ENCODE measurements at places on chromosomes 12 and 14.

GRCh38 chr14:71348394-71348793 lies 441.1 kb downstream of the PCNX1 start:
- no peak for DNase-seq

- DNase-seq, result no peak
Observed at GRCh38 chr12:83827860-83828259, 1084.7 kb downstream of the SLC6A15 start.

DNA sequence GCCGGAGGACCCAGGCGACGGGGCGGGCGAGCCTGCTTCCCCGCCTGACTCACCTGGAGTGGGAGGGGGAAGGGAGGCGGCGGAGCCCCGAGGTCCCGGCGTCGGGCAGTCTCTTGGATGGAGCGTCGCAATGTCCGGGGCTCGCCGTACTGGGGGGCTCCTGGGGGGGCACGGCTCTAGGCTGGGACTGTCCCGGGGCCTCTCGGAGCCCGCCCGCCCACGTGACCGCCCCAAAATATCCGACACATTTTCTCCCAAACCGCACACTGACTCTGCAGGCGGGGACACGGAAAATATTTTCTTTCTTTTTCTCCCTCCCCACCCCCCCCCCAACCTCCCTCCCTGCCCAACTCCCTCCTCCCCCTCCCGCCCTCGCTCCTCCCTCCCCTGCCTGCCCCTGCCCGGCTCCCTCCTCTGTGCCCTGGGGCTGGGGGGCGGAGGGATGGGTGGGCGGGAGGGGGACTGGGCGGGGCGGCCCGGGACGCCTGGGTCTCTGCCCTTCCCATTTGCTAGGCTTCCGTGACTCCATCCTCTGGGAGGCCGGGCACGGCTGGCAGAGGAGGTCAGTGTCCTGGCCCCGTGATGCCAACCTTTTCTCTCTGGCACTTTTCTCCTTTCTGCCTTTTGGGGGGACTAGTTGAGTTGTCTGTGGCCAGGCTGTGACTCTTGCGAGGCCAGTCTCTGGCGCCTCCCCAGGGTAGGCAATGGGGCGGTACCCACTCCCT lies at the start of gene RARG:
Gene RARG, minus strand, starts transcription at position 289 of the 725 bp plus-strand sequence. CDS start 4,664 bp downstream, outside the sequence.
- DNase-seq, result peak; percentile 76

GRCh38 chr12:68113644-68114043 lies 45.9 kb downstream of the IFNG start:
- DNase-seq, result peak; percentile 74

DNA sequence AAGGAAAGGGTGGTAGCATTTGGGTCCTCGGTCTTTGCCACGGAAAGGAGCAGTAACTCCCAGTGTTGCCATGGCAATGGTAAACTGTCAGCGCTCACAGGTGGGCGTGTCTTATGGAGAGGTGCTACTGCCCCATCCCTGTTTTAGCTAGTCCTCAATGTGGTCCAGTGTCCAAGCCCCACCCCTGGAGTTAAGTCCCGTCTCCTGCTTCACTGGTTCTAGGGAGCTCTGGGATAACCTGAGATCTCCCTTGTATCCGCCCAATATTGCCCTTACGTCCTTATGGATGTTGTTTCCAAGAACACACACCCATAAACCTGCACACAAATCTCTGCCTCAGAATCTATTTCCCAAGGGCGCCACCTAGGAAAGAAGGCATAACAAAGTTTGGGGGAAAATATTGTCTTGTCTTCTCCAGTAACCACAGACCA lies 64.2 kb downstream of the SPRING1 start:
- no peak for DNase-seq

GRCh38 chr14:102951034-102951433 lies 28.6 kb downstream of the AMN start:
- DNase-seq, result no peak

DNA sequence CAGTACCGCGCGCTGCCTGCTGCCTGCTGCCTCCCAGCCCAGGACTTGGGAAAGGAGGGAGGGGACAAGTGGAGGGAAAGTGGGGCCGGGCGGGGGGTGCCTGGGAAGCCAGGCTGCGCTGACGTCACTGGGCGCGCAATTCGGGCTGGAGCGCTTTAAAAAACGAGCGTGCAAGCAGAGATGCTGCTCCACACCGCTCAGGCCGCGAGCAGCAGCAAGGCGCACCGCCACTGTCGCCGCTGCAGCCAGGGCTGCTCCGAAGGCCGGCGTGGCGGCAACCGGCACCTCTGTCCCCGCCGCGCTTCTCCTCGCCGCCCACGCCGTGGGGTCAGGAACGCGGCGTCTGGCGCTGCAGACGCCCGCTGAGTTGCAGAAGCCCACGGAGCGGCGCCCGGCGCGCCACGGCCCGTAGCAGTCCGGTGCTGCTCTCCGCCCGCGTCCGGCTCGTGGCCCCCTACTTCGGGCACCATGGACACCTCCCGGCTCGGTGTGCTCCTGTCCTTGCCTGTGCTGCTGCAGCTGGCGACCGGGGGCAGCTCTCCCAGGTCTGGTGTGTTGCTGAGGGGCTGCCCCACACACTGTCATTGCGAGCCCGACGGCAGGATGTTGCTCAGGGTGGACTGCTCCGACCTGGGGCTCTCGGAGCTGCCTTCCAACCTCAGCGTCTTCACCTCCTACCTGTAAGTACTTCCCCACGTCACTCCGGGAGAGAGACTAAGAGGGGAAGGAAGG lies at the start of gene LGR5:
Gene LGR5, plus strand, starts transcription at position 186 of the 732 bp plus-strand sequence. Its CDS starts 283 bp downstream, at position 469.
- peak; percentile 43 for DNase-seq

GRCh38 chr12:64323476-64324225 lies 66.9 kb downstream of the C12orf56 start:
- no peak for DNase-seq

DNA sequence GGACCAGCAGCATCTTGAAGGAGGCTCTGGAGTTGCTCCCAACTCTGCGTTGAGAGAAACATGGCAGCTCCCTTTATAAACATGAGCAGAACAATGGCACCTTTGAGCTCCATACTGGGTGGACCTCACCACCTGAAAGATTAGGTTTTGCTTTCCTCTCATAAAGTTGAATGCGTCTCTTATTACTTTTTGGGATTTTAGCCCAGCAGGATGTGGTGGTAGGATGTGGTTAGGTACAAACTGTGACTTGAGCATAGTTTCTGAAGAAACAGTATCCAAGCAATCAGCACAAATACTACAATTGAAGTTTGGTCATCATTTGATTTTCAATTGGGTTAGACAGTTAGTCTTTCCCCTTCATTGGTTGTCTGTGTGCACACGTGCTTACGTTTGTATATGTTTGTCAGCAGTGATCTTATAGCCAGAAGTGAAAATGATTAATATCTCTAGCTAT lies at the start of gene PRR4:
Gene PRR4, minus strand, starts transcription at position 51 of the 454 bp plus-strand sequence. Its CDS starts 38 bp downstream, at position 13.
- DNase-seq, result peak; percentile 52

DNA sequence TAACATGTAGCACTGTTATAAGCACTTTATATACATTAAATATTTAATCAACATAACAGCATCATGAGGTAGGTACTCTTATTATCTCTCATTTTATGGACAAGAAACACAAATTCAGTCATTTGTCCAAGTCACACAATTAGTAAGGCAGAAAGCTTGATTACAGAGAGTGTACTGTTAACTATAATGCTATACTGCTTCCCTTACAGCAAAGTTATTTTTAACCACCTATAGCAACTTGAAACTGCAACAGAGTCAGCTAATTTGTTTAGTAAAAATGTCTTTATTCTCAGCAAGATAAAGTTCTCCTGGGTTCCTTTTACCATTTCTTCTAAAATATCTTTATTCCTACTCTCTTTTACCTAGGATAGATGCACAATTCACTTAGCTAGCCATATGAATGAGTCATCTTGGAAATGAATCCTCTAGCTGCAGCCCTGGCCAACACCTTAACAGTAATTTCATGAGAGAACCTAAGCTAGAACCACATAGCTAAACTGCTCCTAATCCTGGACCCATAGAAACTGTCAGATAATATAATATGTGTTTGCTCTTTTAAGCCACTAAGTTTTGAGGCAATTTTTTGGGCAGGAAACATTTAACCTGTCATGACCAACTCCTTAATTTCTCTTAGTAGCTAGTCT lies 90.2 kb upstream of the HECTD1 start:
- DNase-seq, result no peak

DNA sequence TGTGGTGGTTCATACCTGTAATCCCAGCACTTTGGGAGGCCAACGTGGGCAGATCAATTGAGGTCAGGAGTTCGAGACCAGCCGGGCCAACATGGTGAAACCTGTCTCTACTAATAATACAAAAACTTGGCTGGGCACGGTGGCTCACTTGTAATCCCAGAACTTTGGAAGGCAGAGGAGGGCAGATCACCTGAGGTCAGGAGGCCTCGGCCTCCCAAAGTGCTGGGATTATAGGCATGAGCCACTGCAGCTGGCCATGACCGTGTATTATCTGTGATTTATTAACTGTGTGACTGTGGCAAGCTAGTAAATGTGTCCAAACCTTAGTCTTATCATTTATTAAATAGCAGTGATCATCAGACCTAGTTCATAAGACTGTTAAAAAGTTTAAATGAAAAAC lies 7.1 kb upstream of the ITPK1 start:
- no peak for DNase-seq

- DNase-seq, result no peak
Observed at GRCh38 chr14:100807496-100807895, 18.4 kb upstream of the MEG3 start.

- DNase-seq, result no peak
Observed at GRCh38 chr12:4771960-4772566, 51.9 kb downstream of the GALNT8 start.

- no peak for DNase-seq
Observed at GRCh38 chr12:112809684-112810083, 18.1 kb downstream of the RPH3A start.

- no peak for DNase-seq
Observed at GRCh38 chr14:90743425-90743824, 72.8 kb downstream of the TTC7B start.

GRCh38 chr14:75979071-75979571 lies 2.7 kb downstream of the TGFB3 start:
- peak; percentile 34 for DNase-seq

GRCh38 chr12:118237052-118237665 lies 101.2 kb downstream of the PEBP1 start:
- no peak for DNase-seq

DNA sequence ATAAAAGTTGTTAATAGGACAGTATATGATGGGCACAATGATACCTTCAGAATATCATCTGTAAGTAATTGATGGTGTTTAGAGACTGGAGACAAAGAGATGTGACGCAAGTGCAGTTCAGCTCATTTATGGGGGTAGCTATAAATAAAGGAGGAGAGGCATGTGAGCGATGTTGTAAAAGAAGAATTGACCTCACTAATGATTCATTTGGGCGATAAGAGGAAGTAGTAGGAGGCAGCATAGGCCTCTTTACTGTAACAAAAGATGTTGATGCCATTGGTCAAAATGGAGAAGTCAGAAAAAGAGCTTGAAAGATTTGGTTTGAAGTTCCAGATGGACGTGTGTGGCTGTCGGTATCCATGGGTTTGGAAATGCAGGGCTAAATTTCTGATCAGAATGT lies 70.0 kb downstream of the FLRT2 start:
- DNase-seq, result no peak

GRCh38 chr12:88553941-88554658 lies 26.2 kb downstream of the KITLG start:
- DNase-seq, result no peak

DNA sequence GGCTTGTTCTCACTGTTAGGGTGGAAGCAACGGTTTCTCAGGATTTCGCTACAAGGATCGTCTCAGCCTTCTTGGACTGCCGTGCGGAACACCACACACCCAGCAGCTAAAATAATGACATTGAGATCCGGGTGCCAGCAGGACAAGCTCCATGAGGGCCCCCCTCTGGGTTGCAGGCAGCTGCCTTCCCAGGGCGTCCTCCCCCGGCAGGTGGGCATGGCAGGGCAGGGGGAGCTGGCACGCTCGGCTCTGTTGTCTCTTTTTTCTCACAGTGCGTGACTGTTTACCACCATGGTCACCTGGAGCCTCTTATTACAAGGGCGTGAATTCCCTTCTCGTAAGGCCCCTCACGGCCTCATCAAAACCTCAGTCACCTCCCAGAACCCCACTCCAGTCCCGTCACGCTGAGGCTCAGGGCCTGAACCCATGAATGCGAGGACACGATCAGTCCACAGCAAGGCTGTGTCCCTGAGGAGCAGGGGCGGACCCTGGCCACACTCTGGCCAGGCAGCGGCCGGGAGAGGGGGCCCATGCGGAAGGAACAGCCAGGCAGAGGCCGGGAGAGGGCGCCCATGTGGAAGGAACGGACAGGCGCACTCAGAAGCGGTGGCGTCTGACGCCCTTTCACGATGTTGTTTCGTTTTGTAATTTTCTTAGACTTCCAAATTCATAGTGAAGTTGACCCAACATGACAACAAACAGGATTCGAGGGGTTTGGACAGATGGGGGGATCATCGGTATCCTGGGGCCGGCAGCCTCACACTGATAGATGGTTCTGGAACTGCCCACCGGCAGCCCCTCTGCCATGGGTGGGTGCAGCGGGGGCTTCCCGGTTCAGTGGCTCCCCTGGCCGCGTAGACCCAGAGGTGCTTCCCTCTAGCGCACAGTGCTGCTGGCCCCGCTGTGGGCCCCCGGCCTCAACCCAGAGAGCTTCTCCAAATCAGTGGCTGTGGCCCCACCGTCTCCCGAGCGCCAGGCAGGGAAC lies 10.0 kb downstream of the LRCOL1 start:
- peak; percentile 68 for DNase-seq

GRCh38 chr12:20442322-20442721 lies 74.0 kb downstream of the PDE3A start:
- DNase-seq, result no peak
